Activated CD4-positive, alpha-beta T cell treated with anti-CD3 and anti-CD28 coated beads, Interleukin-2, amount 10 ng/mL, durations not matched to agents 24 days and 14 days (primary cell): ENCODE measurements at places on chromosomes 3 and 15. TPM values are rescaled to one million over a fixed set of nuclear protein-coding genes. Genes with fewer than 3 reads are reported as not detected.

Gene ZNF662
- total RNA-seq = 0.12 and 0.19 TPM in 2 replicates

- DNase-seq = peak; percentile 75
These were observed 172.6 kb downstream of the P3H2 start for GRCh38 chr3:189947948-189948723.

- DNase-seq = no peak
These were observed 492.6 kb downstream of the TUSC7 start for GRCh38 chr3:117201901-117202774.

GRCh38 chr15:71333136-71333700 lies 217.9 kb downstream of the THSD4 start:
- no peak for DNase-seq

Gene CTXND1
- not detected in 2 replicates for total RNA-seq

DNA sequence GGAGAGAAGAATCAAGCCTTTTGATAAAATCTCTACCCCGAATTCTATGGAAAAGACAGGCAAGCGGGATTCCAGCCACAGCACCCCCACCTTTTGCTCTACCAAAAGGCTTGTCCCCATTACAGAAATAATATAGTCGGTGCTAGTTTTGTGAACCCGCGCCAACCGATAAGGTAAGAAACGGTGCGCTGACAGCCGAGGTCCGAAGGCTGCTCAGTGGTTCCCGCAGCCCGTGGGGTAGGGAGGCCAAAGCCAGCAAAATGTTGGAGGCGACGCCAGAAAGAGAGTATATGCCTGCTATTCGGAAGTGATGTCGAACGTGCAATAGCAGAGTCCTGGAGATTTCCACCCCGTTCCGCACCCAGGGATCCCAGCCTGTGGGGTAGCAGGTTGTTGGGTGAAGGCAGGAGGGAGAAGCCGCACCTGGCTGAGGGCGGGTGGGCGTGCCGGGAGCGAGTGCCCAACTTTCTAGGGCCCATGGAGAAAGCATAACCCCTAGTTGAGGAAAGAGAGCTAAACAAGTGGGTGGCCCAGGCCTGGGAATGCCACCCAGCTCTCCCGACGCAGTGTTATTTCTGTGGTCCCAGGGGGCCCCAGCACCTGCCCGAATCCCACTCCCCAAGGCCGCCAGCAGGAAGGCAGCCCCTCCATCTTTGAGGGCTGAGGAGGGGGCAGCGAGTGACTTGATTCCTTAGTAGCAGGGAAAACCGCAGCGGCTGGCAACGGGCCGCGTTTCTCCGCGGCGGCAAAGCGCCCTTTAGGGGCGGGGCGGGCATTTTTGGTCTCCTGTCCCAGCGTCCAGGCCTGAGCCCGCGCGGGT lies 7.9 kb upstream of the SOX2 start:
- peak; percentile 55 for DNase-seq

DNA sequence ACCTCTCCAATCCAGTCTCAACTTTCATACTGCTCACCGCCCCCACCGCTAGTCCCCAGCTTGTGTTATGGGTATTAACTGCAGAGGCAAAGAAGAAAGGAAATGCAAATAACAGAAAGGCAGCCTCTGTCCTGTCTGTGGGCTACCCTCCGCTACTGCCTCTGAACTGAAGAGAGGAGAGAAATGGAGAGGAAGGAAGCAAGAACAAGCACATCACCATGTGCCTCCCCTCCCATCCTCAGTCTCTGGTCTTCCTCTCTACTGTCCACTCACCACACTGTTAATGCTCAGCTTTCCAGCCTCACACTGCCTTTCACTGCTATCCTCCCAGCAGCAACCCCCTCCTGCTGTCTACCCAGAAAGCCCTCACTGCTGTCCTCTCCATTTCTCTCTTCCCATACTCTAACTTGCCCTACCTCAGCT lies 139.0 kb upstream of the SLC2A2 start:
- DNase-seq = no peak

DNA sequence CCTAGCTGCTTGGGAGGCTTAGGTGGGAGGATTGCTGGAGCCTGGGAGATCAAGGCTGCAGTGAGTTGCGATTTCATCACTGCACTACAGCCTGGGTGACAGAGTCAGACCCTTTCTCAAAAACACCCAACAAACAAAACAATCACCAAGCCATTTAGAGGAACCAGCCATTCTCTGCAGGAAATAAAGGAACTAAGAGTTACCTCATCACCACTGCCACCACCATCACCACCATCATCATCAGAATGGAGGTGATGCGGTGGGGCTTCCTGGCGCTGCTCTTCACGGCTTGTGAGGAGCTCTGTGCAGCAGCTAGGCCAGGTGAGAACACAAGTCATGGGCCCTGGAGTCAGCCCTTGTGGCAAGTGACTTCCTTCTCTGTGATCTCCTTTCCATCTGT lies 37.7 kb upstream of the KLHL25 start:
- no peak for DNase-seq

Gene TNFSF10
- 71.5 and 77.5 TPM in 2 replicates for total RNA-seq

Gene NMNAT3
- 0.73 and 1.0 TPM in 2 replicates for total RNA-seq

DNA sequence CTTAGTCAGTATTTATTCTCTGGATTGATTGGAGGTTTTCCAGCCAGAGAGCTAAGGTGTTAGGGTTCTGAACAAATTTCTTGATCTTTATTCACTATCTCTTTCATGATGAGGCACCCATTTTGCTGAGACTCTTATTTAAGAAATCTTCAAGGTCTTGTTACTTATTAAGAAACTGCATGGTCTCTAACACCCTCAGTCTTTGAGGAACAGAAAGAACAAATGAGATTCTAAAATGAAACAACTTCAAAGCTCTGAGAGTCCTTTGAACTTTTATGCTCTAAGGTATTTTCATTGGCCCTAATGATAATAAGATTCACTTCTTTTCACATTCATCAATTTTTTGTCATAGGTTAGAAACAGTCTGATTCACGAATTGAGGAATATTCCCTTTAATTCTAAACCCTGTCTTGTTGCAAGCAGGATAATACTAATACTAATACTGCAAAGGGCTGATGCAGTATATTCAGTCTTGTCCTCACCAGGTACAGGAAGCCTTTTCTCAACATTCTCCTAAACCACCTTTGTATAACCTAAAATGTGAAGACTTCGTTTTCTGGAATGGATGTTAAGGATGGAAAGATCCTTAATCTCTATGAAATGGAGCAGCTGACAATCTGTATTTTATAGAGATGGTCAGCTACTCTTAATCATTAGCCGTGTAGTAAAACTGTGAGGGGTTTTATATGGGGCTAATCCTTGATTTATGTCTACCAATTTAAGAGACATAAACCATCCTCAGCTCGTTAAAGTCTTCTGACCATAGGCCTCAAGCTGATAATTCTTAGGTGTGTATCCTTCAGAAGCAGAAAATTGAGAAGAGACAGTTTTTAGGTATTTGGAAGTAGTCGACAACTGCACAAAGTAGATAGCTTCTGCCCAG lies 198.3 kb downstream of the OTOL1 start:
- DNase-seq = no peak
